LoVo (cell line): ENCODE measurements at places on chromosomes 7 and 10.
A peak's percentile ranks its signal among the peaks of the same experiment; 100 is the strongest.

DNA sequence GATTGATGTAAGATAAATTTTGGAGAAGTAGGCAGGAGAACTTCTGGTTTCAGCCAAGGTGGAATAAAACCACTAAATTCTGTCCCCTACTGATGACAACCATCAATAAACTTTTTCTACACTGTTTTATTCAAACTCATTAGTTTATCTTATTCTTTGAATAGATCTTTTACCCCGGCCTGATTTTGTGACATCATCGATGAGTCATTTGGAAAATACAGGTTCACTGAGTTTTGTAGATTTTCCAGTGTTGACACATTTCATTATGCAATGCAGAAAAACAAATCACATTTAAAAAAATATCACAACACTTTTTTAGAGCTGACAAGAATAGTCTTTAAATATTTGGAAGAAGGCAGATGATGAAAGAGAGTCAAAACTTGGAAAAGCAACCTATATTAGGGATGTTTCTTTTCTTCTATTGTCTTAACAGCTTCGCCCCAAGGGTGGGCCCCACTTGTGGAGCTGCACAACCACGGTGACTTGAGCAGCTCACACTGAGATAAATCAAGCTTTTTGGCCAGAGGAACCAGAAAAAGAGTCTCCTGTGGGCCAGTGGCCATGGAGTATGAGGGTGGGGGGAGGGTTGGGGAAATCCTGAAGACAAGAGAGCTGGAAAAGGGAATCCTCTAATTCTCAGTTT, 112.8 kb downstream of the PTEN start:
- DNase-seq = no peak

DNA sequence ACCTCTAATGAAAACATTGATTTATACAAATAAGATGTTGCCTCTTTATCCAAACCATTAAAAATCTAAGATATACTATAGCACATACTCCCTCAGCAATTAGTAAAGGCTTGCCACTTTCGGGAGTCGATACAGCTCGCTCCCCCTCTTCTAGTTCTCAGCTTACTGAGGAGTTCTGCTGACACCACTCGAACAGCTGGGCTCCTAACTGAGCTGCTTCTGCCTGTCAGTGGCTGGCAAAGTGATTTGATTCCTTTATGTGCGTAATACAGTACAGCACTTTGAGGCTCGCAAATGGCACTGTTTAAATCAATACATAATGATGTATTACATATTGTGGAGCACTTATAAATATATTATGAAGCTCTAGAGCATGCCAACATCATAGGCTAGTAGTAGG, 241.8 kb downstream of the CREB5 start:
- DNase-seq = no peak

DNA sequence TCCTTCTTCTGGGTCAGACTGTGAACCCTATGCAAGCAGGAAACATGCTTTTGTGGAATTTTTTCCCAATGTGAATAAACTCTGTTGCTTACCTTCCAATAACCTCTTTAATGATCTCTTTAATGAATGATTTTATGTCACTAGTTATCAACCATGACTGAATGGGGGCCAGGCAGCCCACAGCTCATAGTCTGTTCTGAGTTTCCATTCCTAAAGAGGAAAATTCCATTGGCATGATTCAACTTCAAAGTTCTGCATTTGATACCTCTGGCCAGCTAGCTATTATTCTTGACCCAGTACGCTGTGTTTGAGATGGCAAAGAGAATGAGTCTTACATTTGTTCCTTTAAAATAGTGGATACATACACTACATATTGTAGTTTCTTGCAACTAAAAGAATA, 867.8 kb upstream of the CELF2 start:
- no peak for DNase-seq

DNA sequence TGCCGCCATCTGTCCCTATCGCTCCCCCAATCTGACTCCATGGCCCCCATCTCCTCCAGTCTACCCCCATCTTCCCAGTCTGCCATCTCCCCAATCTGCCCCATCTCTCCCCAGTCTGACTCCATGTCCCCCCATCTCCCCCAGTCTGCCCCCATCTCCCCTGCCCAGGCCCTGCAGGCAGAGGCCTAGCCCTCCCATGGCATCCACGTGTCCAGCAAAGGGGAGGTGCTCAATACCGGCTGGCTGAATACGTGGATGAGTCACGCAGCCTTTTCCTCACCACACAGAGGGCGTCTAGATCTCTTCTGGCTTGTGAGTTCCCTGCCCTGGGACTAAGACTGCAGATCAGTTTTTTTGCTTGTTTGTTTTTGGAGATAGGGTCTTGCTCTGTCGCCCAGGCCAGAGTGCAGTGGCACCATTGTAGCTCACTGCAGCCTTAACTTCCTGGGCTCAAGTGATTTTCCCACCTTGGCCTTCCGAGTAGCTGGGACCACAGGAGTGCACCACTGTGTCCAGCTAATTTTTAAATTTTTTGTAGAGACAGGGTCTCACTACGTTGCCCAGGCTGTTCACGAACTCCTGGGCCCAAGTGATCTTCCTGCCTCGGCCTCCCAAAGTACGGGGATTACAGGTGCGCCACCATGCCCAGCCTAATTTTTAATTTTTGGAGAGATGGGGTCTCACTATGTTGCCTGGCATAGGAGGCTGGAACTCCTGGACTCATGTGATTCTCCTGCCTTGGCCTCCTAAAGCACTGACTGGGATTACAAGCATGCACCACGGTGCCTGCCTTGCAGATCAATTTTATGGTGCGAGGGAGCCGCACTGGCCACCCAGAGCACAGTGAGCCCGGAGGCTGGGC, 15.3 kb upstream of the GPR146 start:
- DNase-seq = peak; percentile 93

GRCh38 chr7:111640416-111640815, 78.1 kb upstream of the IMMP2L start:
- no peak for DNase-seq

- DNase-seq = peak; percentile 61
Measured at GRCh38 chr7:40468891-40469864, 334.4 kb downstream of the SUGCT start.

- no peak for DNase-seq
Measured at GRCh38 chr10:127877699-127878098, 15.0 kb downstream of the CLRN3 start.

- no peak for DNase-seq
Measured at GRCh38 chr10:118742032-118742431, 12.7 kb downstream of the CACUL1 start.

DNA sequence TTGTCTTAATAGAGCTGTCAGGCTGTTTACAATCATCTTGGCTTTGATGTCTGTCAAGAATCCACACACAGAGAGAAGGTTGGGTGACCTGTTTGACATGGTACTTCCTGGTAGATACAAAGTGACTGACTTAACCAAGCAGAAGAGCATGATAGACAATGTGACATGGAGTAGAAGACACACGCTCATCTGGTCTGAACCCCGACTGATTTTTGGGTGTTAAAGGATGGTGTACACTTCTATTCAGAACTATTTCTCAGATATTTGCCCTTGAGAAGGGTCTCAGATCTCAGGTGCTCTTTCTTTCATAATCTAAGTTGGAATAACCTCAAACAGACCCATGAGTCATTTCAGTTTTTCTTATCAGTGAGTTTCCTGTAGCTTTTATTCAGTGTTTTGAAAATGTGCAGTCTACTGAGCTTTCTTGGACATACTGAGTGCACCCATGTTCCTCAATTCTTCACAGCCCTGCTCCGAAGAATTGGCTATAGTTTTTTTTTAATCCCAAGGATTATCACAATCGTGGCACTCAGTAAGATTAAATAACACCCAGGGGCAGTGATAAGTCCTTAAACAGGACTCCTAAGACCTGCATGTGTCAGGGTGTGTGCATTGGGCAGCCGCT, 46.4 kb upstream of the NXPH1 start:
- no peak for DNase-seq

DNA sequence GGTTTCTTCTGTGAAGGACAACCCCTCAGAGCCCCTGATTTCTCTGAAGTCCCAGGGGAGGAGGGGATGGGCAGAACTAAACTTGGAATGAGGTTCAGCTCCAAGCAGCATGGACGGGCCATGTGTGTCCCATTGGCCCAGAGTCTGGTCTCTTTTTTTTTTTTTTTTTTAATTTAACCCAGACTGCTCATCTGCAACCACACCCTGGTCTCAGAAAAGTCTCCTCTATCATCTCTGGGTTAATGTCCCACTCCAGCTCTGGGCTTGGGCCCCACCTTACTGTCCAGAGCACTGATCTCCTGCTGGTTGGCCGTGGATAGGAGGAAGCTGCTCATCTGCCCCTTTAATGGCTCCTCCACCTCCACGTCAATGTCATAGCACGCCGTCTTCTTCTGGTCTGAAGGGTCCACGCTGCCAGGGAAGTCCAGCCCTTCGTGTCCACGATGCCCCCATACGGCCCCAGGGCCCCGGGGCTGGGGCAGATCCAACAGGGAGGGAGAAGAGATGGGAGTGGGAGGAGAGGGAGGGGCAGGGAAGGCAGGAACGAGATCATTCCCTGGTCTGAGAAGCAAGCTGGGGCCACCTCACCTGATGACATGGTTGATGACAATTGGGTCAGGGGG, 7.7 kb downstream of the CHPF2 start:
- DNase-seq = no peak
